ENCODE measurements at places on chromosomes 7 and 10.

- DNase-seq = no peak
Observed at GRCh38 chr7:26862834-26863233, 1.6 kb downstream of the SKAP2 start.

DNA sequence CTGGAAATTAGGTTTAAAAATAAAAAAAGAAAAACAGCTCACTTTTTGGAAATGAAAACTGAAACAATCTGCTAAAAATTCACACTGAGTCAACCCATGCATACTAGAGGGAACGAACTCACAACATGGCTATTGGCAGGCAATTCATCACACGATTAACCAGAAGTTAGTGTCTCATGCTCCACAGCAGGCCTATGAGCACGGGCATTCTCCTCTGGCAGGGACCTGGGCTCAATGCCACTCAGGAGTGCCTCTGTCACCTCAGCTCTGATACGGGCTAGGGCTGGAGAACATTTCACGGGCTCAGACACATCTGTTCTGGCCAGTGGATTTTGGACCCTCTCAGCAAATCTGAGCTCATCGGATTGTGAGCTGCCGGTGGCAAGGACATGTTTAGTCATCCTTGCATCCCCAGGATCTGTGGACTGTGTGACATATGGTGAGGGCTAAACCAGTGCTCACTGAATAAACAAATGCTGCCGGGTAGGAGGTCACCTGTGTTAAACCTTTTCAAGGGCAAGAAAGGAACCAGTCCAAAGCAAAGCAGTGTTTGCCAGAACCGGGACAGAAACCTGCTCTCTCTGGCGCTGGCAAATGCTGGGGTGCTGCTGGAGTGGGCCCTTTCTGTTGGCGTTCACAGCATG is 40.1 kb downstream of the POLR3A start:
- no peak for DNase-seq

GRCh38 chr7:106129291-106129690 is 17.2 kb upstream of the SYPL1 start:
- DNase-seq = no peak

GRCh38 chr7:74269757-74270277 is 15.6 kb upstream of the RFC2 start:
- peak; percentile 56 for DNase-seq

GRCh38 chr10:50990568-50991455 is 83.5 kb upstream of the PRKG1 start:
- DNase-seq = no peak

DNA sequence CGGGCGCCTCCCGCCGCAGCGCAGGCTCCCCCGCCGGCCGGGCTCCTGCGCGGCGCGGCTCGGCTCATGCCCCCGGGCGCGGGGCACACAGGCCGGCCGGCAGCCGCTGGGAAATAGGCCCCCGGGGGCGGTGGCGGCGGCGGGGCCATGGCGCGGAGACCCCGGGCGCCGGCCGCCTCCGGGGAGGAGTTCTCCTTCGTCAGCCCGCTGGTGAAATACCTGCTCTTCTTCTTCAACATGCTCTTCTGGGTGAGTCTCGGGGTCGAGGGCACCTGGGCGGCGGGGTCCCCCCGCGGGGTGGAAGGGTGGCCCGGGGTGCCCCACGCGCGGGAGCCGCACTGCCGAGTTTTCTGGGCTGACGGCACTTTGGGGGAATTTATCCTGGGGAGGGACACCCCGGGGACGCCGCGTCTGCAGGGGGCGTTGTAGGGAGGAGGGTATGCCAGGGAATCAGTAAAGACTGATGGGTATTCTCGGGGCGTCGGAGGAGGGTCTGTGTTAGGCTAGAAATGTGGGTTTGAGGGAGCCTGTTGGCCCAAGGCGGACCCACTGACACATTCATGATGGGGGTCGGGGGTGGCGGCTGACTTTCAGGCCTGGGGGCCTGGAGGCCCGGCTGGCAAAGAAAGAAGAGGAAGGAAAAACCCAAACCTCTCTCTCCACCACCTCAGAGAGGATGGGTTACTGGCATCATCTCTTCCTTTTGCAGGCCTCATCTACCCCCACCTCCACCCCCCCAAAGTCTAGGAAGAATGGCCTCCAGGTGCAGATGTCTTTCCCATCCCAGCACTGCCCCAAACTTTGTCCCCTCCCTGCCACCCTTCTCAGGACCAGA is 544 bp downstream of the TSPAN33 start:
- DNase-seq = no peak

DNA sequence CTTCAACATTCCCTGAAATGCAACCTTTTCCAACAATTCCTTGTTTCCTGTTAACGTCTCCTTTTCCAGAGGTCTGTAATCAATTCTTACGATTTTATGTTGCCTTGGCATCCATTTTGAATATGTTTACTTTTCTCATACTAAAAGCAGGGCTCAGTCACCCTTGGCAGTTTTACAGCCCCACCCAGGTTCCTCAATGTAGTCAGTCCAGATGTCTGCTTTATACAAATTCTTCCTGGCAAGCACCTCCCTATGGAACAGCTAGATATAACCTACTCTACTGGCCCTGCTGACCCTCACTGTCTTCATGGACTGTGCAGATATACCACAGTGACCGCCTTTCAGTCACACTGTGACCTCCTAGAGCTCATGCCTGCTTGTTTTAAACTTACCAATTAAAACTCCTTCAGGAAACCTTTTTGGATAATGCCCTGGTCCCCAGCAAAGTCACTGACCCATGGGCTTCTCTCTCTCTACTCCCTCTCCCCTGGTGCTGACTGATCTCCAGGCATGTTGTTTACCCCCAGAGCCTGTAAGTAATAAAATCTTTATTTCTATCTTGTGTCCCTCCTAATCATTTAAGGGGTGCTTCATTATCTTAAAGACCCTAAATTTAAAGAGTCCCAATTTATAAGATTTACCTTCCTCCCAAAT is 147.1 kb upstream of the STEAP1 start:
- DNase-seq = no peak

DNA sequence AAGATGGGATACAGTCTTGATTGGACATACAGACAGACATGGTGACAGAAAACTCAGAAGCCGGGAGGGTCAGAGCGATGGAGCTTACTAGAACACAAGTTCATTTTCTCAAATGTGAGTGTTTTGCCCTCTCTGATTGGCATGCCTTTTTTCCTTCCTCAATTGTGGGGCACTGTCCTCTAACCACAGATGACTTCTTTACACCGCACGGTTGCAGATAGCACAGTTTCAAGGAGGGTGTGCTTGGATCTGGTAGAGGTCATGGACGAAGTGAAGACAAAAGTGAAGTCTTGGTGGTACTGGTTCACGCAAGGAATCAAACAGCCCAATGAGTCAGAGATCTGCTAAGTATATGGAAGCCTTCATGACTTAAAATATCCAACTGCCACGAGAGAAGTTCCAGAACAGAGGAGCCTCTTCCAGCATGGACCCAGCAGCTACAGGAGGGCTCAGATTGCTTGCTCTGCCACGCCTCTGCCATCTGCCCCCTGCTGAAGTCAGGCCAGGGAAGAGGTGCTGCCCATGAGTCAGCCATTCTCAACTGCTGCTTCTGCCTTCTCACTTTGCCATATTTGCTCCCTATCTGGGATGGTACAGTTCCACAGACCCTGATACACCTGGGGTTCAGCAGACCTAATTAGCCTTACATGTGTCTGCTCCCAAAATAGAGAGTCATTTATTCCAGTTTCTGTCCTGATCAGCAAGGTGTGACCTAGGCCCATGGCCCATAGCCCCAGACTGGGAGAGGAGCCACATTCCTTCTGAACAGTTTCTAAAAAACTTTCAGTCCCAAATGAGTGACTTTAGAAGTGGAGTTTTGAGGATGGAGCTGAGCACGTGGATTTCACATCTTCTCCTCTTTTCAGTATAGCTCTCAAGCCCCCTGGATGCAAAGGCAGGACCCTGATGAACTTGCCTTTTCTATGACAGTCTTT is 413.8 kb downstream of the KCNMA1 start:
- no peak for DNase-seq

DNA sequence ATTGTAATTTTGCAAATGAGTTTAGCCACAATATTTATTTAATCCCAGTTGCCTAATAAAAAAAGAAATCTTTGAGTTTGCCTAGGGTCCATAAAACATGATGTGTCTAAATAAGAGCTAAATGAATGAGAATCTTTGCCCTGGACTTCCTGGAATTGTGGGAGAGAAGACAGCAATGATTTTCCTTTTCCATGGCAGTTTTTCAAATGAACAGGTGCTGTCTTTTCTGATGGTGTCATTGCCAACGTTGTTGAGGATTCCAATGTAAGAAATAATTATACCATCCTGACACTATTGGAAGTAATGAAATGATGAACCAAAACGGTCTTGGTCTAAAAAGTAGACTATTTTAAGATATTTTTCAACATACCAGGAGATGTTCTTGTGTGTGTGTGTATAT is 984.7 kb upstream of the CELF2 start:
- no peak for DNase-seq

- no peak for DNase-seq
Observed at GRCh38 chr10:52400562-52400961, 86.5 kb downstream of the DKK1 start.

DNA sequence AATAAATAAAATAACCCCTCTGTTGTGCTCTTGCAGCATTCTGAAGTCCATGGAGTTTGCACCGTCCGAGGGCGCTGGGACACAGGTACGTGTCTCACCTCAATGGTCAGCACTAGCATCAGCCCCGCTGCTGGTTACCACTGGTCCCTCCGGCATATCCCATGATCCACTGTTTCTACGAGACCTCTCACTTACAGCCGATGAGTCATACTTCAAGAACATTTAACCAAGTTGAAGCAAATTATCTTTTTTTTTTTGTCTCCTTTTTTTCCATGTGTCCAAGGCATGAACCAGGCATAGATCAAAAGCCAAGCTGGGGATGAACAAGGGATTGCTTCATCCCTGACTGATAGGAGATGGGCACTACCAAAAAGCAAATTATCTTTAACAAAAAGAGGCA is 92.9 kb upstream of the SH2B2 start:
- no peak for DNase-seq

DNA sequence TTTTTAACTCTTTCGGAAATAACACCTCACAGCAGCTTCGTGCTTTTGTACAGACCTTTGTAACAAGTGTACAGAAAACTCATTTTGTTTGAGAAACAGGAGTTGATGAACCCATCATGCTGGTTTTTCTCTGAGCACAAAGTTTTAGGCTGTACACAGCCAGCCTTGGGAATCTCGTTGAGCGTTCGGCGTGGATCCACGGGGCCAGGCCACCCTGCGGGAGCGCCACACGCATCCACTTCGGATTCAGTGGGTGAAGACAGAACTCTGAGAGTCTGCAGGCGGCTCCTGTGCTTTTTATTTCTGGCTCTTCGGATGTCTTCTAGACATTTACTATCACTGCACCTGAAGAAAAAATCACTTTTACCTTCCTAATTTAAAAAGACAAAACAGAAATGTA is 131.2 kb downstream of the SMURF1 start:
- no peak for DNase-seq

GRCh38 chr7:70710011-70710480 is 421.9 kb upstream of the GALNT17 start:
- DNase-seq = no peak

DNA sequence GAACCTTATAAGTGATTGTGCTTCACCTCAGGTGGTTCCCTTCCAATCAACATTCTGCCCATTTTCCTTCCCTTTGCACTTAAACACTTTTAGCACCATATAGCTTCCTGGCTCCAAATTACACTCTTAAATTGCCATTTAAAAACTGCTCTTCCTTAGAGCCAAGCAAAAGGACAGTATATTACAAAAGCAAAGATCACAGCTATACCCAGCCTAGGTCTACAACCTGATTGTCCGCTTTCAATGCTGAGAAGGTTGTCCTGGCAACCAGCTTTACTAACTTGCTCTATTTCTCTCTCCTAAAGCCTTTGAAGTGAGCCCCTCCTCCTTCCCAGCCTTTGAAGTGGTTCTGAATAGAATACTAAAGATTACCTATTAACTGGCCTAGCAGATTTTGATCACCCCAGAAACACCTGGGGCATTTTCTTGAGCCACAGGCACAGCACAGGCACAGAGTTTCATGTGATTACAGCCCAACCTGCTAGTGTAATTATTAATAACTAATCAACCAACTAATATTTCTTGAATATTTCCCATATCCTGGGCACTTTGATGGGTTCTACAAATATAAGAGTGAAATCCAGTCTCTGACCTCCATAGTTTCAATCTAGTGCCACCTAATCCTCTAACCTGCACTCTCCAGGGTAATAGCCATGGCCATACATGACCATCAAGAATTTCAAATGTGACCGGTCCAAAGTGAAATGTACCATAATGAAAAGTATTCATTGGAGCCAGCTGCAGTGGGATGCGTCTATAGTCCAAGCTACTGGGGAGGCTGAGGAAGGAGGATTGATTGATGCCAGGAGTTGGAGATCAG is 63.6 kb upstream of the TRIM24 start:
- no peak for DNase-seq

GRCh38 chr10:50400694-50401093 is 149.4 kb upstream of the ASAH2 start:
- no peak for DNase-seq

- no peak for DNase-seq
Observed at GRCh38 chr7:15399441-15399840, 162.4 kb downstream of the AGMO start.

- no peak for DNase-seq
Observed at GRCh38 chr10:22791665-22792064, 77.3 kb upstream of the PIP4K2A start.

DNA sequence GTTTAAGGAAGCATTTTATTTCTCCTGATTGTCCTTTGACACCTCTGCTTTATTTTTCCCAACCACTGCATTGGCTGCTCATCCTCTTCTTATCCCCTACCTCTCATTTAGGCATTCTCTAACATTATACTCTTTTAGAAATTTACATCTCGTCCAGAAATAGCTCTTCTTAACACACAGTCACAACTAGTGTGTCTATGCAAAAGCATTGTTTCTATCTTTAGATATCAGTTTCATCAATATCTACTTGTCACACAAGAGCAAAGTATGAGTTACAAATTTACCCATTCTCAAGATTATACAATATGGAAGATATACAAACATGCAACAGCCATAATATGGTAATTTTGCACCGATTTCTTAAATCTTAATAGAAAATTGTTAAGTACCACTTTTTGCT is 35.7 kb upstream of the MDFIC start:
- no peak for DNase-seq

DNA sequence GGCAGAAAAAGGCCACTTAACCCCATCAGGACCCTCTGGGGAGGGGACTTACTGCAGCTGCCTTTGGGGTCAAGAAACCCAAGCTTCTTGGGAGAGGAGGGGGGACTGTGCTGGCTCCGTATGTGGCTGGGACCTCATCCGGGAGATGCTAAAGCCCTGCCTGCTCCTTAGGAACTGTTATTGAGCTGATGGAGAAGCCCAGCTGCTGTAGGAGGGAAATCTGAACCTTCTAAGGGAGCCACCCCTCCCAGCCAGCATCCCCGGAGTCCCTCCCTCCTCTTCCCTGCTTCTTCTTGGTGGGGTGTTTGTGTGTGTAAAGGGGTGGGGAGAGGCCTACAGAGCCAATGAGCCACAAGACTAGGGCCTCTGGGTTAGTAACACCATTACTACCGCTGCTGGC is 8.2 kb downstream of the KCNIP2 start:
- no peak for DNase-seq
